ENCODE measurements at places on chromosomes 13 and 19.

- no peak for DNase-seq
Observed at GRCh38 chr13:59746291-59746962, 417.3 kb downstream of the DIAPH3 start.

DNA sequence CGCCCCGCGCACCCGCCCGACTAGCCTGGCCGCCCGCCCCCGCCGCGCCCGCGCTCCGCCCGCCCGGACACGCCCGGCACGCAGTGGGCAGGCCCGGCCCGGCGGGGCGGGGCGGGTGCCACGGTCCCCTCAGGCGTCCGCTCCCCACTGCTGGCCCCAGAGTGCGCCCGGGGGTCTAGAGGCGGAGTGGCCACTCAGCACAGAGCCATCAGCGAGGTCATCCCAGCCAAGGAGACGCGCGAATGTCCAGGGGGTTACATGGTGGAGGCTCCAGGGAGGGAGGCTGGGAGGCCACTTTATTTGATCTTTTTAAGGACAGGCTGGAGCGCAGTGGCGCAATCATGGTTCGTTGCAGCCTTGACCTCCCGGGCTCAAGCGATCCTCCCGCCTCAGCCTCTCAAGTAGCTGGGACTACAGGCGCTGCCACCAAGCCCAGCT lies 236 bp upstream of the TINCR start:
- DNase-seq, result no peak

GRCh38 chr19:11798391-11799330 lies at the start of gene ZNF491:
Gene ZNF491 (plus strand): TSS chr19:11798523. CDS start chr19:11805954, 7,431 bp downstream.
- DNase-seq, result peak; percentile 94

GRCh38 chr13:39397226-39397895 lies 205.6 kb downstream of the LHFPL6 start:
- DNase-seq, result no peak

GRCh38 chr13:38850868-38851626 lies 139.6 kb downstream of the STOML3 start:
- DNase-seq, result no peak

DNA sequence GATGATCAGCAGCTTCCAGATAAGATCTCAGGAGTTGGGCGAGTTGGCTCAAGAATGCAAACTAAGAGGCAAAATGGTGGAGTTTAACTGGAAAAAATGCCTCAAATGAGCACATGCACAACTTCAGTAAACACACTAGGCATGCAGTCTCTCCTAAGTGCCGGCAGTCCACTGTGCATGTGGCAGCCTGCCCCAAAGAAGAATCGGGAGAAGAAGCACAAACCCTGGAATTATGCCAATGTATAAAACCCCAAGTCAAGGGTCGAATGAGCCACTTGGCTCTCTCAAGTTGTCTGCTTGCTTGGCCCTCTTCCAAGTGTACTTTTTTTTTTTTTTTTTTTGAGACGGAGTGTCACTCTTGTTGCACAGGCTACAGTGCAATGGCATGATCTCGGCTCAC lies 53.3 kb upstream of the SLITRK1 start:
- DNase-seq, result no peak

- DNase-seq, result no peak
Observed at GRCh38 chr19:44905437-44906160, at the start of gene APOE. Gene APOE (plus strand): TSS chr19:44905796. CDS start chr19:44906625, 829 bp downstream.

- DNase-seq, result no peak
Observed at GRCh38 chr19:39539165-39539517, 820 bp downstream of the EID2 start.

GRCh38 chr13:39494006-39494405 lies 109.0 kb downstream of the LHFPL6 start:
- DNase-seq, result no peak

DNA sequence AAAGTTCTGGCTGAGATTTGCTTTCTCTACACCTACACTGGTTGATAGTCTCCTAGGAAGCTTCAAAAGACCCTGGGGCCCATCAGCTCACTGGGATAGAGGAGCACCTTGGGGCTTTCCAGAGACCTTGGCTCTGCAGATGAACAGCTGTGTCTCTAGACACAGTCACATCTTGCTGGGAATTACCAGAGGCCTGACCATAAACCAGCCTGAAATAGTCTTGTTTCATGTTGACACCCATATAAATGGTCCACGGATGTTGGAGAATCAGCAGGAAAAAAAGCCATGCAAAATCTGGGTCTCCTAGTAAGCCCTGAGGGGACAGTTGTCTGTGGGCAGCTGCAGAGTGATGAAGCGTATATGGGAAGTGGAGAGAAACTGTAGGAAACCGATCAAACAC lies 207.6 kb downstream of the DNAJC15 start:
- DNase-seq, result no peak

GRCh38 chr19:44585371-44586133 lies 27.8 kb upstream of the IGSF23 start:
- DNase-seq, result no peak

GRCh38 chr19:18999896-19000620 lies 33.3 kb downstream of the SUGP2 start:
- no peak for DNase-seq

DNA sequence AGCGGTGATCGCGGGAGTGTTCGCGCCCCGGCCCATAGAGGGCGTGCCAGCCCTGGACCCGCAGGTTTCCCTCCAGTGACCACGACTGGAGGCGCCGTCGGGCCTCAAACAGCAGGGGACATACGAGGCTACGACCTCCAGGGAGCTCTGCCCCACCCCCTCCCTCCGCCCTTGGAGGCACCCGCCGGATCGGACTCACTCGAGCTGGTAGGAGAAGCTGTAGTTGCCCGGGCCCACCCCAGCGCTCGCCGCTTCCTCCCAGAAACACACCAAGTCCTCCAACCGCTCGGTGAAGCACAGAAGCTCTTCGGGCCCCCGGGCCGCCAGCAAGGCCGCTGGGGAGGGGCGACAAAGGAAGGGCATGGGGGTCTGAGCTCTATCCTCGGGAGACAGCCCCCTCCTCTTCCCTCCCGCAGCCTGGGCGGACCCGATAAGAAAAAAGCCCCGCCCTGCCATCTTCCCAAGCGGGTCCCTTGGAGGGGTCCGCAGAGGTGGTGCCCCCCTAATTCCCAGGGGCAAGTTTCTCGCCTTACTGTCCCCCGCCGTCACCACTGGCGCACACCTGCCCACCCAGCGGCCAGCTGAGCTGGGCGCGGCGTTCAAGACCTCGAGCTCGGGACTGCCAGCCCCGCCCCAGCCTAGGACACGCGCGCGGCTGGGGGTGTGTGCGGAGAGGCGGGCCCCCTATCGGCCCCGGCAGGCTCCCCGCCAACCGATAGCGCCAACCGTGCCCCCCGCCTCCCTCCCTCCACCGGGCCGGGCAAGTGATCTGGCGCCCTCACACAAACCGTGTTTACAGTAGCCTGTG lies 1.0 kb downstream of the EPOR start:
- DNase-seq, result no peak

GRCh38 chr13:30629527-30629926 lies 11.8 kb downstream of the USPL1 start:
- no peak for DNase-seq

DNA sequence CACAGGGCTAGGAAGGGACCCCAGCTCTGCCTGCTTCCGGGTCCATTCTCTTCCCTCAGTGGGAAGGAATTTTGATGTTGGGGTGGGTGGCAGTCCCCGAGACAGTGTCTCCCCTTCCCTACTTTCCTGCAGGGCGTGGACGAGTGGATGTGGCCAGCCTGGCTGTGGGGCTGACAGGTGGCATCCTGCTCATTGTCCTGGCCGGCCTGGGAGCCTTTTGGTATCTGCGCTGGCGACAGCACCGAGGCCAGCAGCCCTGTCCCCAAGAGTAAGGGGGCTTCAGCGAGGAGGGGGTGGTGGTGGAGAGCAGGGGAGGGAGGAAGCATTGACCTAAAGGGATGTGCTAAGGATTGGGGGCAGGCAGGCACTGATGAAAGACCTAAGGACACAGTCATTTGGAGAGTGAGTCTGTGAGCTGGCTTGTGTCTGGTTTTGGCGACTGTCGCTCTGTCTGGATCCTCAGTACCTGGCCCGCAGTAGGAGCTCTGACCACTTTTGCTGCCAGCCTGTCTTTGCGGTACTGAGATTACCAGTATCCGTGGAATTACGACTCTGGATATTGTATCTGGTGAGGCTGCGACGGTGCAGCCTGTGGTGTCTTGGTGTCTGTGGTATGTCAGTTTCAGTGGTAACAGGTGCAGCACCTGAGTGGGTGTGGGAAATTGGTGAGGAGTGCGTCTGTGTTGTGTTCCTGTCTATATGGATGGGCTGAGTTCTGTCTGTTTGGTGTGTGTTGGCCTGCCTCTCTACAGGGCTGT lies 2.4 kb upstream of the PRR12 start:
- no peak for DNase-seq

DNA sequence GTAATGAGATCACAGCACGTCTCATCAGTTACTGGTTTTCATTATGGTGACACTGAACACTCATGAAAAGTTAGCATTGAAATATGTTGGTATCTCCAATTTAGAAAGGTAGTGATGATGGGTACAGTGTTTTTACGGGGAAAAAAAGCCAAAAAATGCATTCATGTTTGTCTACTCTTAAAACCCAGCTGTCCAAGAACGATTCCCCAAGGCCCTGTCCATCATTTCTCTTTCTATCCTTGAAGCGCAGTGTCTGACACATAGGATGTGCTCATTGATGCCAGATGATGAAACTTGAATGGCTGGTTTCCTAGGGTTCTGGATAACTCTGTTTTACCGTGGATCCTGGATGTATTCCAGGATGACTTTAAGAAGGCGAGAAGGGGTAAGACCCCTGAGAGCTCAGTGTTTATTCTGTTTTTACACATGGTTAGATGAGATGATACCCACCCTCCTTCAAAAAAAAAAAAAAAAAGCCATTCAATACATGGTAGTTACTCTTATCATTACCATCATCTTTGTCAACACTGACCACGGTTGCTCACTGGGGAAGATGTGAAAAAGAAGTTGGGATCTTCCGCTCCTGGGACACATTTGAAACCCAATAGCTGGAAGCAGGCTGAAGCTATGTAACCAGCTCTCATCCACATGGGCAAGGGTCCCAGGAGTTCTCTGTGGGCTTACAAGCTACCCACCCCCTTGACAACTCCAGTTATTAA lies 22.5 kb downstream of the SERP2 start:
- DNase-seq, result no peak

- DNase-seq, result no peak
Observed at GRCh38 chr13:109447667-109448066, 338.7 kb downstream of the IRS2 start.

- no peak for DNase-seq
Observed at GRCh38 chr13:36750461-36750860, 68.6 kb upstream of the RFXAP start.

- no peak for DNase-seq
Observed at GRCh38 chr19:35955881-35956634, 19.9 kb downstream of the LRFN3 start.

GRCh38 chr13:40490086-40490758 lies 176.2 kb downstream of the FOXO1 start:
- DNase-seq, result no peak
